ENCODE measurements at places on chromosomes 6 and 20. TPM values are rescaled to one million over a fixed set of nuclear protein-coding genes. Genes with fewer than 3 reads are reported as not detected.

GRCh38 chr6:134555672-134556071 lies 237.8 kb upstream of the SGK1 start:
- no peak for DNase-seq

DNA sequence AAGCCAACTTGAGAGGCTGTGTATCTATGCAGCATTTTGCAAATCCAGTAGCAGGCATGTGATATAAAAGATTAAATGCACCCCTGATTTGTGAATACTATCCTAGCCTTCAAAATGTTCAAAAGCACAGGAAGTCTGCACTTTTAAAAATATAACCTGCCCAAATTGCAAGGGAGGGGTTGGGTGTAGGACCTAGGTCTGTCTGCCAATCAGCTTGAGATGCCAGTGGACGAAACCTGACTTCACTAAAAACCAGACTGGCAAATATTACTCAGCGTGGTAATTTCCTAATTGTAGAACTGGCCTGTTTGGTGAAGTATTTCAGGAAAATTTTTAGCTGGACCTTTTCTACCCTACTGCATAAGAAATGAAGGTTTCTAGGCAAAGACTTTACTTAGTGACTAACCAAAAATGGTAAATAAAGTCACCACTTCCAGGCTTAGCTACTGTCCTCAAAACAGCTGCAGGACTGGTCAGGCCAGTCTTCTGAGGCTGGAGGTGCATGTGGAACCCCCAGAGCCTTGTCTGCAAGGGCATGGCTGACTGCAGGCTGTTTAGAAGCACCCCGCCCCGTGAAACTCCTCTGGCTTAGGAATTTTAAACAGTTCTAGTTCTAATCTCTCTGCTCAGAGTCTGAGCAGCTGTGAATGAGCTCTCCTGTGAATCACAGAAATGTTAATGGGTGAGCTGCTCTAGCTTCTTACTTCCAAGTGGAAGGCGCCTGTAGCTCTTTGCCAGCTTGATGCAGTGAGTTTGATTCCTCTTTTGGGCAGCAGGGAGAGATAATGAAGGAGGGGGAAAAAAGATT lies 104.4 kb upstream of the ESR1 start:
- DNase-seq: no peak

DNA sequence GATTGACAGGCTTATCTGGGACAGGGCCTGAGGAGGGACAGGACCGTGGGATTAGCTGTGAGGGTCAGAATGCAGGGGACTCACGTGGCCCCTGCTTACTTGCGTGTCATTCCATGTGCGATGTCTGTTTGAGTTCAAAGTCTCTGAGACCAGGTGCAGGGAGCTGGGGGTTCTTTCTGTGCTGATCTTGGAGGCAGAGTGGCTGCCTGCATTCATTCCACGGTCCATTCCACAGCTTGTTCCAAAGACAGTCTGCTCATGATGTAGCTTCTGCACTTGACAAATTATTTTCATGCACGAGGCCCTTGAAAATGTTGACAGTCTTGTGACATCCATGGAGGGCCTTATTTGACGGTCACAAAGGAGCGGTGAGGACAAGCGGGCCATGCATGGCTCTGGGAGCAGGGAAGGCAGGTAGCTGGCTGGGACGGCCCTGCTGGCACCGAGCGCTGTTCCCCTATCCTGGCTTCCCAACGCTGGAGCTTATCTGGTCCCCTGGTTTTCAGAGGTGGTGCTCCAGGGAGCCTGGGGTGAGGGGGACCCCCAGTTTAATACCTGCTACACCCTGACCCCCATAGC lies 156.3 kb upstream of the RNF24 start:
- DNase-seq: no peak

DNA sequence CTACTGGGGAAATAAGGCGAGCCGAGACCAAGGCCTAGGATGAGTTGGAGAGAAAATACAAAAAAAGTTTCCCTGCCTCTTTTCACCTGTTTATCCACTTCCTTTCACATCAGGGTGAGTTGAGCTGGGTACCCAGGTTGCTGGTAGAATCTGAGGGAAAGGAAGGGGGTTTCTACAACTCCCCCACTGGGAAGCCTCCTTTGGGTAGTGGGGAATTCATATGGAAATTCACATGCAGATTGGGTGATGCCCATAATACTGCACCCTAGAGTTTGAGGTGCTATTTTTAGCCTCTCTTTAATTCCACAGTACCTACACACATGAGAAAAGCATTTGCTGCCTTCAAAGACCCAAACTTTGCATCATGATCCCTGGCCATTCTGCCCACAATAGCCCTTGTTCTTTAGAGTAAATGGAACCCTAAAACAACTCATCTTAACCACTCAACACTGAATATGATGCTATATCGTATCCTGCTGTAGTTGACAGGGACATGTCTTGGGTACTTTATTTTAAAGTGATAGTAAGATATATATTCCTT lies 2.7 kb downstream of the OSTM1 start:
- DNase-seq: no peak

- DNase-seq: no peak
Observed at GRCh38 chr6:90538278-90539046, 48.4 kb downstream of the MAP3K7 start.

DNA sequence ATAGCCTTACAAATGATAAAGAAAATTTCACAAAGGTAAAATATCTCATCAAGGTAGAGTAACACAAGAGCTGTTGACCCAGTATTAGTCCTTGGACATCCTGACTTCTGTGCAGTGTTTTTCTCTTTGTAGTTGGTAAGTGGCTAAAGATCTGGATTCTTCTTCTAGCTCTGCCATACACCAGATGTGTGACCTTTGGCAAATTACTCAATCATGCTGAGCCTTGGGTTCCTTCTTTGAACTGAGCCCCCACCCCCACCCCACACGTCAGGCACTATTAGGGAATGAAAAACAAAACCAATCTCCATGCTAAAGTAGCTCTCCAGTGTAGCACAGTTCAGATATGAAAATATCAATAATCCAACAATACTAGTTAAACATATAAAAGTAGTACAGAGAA lies 15.1 kb upstream of the TRIM39 start:
- DNase-seq: no peak

- no peak for DNase-seq
Observed at GRCh38 chr6:141488488-141488887, 644.2 kb upstream of the GJE1 start.

GRCh38 chr6:38625217-38625616 lies 14.5 kb downstream of the BTBD9 start:
- DNase-seq: no peak

ME1 gene
- total RNA-seq: 1.4 TPM

RSPH4A gene
- total RNA-seq: 2.7 TPM

MOXD1 gene
- total RNA-seq: 18.6 TPM

- no peak for DNase-seq
Observed at GRCh38 chr6:14278446-14278845, 160.9 kb downstream of the CD83 start.

DNA sequence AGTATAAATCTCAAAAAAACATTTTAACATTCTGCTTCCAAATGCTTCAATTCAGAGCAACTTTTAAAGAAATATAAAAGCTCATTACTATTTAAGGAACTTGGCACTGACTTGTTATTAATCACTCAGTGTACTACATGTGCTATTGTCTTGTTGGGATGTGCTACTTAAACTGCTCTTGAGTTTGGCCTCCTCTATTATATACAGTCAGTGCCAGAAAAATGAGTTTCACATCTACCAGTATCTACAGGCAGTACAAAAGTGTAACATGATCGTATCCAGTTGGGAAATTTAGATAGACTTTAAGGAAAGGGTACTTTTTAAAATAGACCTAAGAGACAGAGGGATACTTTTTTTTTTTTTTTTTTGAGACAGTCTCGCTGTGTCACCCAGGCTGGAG lies 627.3 kb upstream of the SLC35B3 start:
- no peak for DNase-seq

- DNase-seq: no peak
Observed at GRCh38 chr6:130223508-130223907, 757 bp upstream of the SAMD3 start.

ACSS2 gene
- total RNA-seq: 29.0 TPM

- no peak for DNase-seq
Observed at GRCh38 chr6:11043378-11043960, 636 bp downstream of the ELOVL2 start.

GRCh38 chr6:137045222-137045789 lies 541 bp upstream of the IL20RA start:
- no peak for DNase-seq

DNA sequence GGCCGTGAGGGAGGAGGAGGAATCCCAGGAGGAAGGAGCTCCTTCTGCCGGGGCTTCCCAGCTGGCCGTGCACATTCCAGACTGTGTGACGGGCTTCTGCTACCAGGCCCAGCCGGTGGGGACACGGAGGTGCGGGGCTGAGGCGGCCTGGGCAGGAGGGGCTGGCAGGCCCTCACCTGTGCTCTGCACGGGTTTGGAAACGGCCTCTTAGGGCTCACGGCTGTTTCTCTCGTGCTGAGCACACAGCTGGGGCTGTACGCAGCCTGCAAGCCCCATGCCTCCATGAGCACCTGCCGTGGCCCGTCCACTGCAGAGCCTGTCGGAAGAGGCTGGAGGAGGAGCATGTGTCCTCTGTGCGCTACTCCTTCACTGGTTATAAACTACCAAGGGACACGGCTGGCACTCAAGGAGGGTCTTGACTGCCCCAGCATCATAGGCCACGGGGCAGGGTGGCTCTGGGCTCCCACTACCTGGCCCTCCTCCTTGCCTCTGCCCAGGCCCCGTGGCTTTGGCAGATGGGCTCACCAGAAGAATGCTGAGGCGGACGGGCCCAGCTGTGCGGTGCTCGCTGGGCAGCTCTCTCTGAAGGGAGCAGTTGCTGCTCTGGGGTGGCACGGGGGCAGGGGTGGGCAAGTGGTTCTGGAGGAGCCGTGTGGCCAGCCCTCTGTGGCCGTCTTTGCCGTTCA lies 15.8 kb downstream of the NPEPL1 start:
- DNase-seq: no peak

DNA sequence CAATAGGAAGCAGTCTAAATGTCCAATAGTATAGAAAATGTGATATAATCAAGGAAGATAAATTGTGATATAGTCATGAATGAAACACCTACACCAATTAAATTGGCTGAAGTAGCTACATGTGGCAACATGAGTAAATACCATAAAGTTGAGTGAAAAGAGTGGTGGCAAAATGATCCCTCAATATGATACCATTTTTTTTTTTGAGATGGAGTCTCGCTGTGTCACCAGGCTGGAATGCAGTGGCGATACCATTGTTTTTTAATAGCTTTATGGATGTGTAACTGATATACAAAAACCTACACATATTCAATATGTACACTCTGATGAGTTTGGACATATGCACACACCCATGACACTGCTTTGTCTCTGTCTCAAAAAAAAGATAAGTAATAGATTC lies 20.9 kb upstream of the ILRUN start:
- no peak for DNase-seq

- DNase-seq: no peak
Observed at GRCh38 chr6:43761666-43762409, 8.2 kb upstream of the VEGFA start.

DNA sequence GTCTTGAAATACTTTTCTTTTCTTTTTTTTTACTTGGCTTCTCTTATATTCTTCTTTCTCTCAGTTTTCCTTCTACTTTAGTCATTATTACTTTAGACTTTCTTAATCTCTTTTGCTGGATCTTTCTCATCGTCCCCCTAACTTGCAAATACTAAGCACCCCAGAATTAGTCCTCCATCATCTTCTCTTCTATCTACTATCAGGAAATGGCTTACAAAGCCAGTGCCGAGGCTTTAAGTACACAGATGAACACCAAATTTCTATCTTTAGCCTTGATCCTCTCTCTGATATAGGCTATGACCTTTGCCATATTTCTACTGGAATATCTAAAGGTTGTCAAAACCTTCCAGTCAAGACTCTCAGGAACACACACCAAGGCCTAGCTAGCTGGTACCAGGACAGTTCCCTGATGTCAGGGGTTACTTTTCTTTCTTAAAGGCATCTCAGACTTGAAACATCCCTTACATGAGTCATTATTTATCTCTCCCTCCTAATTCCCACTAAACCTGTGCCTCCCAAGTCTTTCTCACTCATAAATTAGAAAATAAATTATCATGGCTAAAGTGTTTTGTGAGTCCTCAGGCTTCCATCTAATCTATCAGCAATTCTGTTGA lies 278.6 kb upstream of the TCF21 start:
- no peak for DNase-seq

- DNase-seq: no peak
Observed at GRCh38 chr6:127458222-127458621, 967 bp downstream of the KIAA0408 start.

ZFAND3 gene
- 23.4 TPM for total RNA-seq

MRAP2 gene
- 6.2 TPM for total RNA-seq

FKBP1C gene
- total RNA-seq: 0.31 TPM

GRCh38 chr20:37205794-37206193 lies 26.4 kb upstream of the MROH8 start:
- DNase-seq: no peak

SCAF8 gene
- total RNA-seq: 106 TPM

RUNX2 gene
- 0.16 TPM for total RNA-seq

LYRM2 gene
- 31.2 TPM for total RNA-seq

PTCHD4 gene
- total RNA-seq: 16.1 TPM

CDSN gene
- not detected for total RNA-seq

GRCh38 chr6:23111984-23112383 lies 542.6 kb downstream of the HDGFL1 start:
- DNase-seq: no peak

ECT2L gene
- 0.31 TPM for total RNA-seq

- no peak for DNase-seq
Observed at GRCh38 chr6:147384029-147384428, 124.5 kb upstream of the SAMD5 start.

DNA sequence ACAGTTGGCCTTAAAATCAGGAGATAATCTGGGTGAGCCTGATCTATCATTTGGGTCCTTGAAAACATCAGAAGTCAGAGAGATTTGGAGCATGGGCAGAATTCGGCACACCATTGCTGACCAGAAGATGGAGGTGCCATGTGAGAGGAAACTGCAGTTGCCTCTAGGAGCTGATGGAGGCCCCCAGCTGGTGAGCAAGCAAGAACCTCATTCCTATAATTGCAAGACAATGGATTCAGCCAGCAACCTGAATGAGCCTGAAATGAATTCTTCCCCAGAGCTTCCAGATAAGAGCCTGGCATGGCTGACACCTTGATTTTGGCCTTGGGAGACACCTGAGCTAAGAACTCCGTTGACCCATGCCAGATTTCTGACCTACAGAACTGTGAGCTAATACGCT lies 76.3 kb upstream of the FYN start:
- no peak for DNase-seq

GRCh38 chr6:5162355-5162754 lies 77.2 kb downstream of the PPP1R3G start:
- no peak for DNase-seq

BPIFA1 gene
- not detected for total RNA-seq

All from occipital lobe (tissue), 3 donors.